Non-pigmented ciliary epithelial cell (primary cell): ENCODE measurements at places on chromosomes 6 and 20.

GRCh38 chr20:1700990-1701389, 43.4 kb upstream of the SIRPG start:
- DNase-seq, result no peak

DNA sequence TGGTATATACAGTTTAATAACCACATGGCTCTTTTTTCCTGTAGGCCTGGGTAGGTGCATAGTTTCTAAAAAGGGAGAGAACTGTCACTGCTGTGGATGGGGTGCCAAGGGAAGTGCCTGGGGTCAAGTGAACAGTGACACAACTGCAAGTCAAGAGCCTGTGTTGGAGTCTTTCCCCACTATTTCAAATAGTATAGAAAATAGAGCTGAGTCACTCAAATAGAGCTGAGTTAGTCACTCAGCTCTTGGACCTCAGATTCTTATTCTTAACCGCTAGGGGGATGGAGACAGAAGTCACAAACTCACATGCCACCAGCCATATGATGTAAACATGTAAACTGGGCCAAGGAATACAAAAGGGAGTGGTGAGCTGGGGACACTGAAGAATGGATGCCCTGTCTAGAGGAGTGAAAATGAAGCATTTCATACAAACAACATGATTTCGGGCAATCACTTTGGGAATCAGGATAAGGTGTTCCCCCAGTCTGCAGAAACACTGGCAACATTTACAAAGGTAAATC, 2.1 kb downstream of the NQO2 start:
- DNase-seq, result no peak

GRCh38 chr6:3808759-3809514, 40.2 kb upstream of the FAM50B start:
- DNase-seq, result no peak

DNA sequence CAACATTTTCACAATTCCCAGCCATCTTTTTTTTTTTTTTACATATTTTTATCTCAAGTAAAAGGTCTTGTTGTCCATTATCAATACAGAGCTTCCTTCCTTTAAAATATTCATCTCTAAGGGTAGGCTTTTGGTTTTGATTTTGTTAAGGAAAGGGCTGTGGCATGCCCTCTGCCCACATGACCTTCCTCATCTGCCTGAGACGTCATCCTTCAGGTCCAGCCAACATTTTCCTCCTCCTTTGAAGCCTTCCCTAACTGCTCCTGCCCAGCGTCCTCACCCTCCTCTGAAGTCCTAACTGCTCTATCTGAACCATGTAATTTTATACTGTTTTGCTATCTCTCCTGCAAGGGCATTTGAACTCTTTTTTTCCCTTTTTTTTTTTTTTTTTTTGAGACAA, 73.9 kb upstream of the TGM3 start:
- DNase-seq, result no peak

DNA sequence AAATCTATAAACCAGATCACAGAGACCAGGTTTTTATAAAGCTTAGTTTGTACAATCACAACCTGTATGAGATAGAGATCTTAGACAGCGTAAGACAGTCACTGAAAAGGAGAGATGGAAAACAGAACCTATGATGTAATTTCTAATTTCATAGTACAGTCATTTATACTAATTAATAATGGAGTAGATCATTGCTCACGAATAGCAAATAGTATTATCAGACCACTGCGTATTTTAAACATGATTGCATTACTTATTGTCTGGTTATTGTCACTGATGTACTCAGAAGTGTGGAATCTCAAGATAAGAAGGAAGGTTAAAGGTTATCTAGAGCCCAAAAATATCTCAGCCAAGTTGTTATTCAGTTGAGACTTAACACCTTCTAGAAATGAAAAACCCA, 115.6 kb downstream of the KHDC1L start:
- no peak for DNase-seq

DNA sequence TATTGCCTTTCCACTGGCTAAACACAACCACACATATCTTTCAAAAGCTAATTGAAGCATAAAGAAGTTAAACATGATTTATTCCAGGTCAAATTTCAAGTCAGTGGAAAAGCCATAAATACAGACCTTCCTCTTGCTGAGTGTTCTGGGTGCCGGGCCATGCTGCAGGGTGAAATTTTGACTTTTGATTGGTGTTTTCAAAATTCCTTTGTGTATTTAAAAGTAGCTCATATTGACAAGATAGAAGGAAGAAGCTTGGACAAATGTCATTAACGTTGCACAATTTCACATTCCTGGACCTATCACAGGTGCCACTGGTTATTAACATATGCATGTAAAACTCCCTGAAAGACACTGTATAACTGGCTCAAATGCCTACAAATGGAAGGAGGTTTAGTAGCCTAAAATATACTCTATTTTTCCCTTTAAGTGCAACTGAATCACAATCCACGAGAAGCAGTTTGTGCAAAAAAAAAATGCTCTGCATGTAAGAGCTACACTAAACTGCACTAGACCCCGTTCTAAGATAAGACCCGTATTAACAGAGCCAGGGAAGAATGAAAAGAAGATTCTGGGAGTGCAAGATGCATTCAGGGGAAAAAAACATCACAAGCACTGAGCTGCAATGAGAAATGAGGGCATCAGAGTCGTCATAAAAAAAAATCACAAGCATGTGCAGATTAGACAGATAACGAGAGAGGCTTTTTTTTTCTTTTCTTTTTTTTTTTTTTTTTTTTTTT, 30.4 kb downstream of the ATXN1 start:
- no peak for DNase-seq

GRCh38 chr6:35090734-35091133, 50.4 kb downstream of the TCP11 start:
- DNase-seq, result no peak

- DNase-seq, result no peak
These were observed 263.9 kb downstream of the DLL1 start for GRCh38 chr6:170026751-170027646.

- DNase-seq, result no peak
These were observed 95.7 kb downstream of the SMLR1 start for GRCh38 chr6:130922922-130923321.

DNA sequence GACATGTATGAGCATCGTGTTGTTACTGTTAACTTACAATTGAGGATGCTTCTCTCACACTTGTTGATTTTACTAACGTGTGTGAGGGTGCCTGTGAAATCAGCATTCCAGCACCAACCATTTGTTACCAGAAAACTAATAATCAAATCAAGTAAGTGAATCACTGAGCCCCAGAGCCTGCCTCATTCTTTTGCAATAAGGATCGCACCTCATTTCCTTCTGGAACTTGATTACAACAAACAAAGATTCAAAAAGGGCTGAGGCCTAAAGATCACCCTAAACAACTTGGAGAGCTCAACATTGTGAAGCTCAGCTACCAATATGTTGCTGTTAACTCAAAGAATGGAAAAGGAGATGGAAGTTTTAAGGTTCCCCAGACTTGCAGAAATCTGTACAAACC, 274.7 kb downstream of the TFAP2A start:
- no peak for DNase-seq

- DNase-seq, result no peak
These were observed 47.3 kb upstream of the TNFAIP3 start for GRCh38 chr6:137819740-137820139.

DNA sequence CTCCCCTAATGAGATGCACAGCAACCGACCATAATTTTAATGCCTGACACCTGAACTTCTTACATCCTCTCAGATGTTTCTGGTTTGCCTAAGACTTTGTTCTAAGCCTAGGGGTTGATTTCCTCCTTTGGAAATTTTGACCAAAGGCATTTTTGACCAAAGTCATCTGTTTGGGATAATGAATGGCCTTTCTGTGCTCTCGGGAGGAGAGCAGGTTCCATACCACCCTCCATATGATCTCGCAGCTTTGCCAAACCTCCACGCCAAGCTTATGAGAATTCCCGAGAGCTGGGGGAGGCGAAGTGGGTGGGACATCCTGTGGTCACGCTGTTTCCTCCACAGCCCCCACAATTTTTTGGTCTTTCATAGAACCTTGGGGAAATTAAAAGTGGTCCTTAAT, 91.7 kb downstream of the SCML4 start:
- no peak for DNase-seq

DNA sequence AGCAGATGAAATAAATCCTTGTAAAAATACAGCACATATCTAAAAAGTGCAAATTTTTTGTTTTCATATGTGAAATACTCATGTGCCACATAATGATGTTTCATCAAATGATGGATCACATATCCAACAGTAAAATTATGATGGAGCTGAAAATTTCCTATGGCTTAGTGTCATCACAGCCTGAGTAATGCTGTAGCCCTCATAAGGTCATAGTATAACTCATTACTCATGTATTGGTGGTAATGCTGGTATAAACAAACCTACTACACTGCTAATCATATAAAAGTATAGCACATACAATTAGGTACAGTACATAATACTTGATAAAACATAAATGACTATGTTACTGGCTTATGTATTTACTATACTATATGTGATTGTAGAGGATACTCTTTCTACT, 12.9 kb downstream of the TSPYL1 start:
- no peak for DNase-seq

DNA sequence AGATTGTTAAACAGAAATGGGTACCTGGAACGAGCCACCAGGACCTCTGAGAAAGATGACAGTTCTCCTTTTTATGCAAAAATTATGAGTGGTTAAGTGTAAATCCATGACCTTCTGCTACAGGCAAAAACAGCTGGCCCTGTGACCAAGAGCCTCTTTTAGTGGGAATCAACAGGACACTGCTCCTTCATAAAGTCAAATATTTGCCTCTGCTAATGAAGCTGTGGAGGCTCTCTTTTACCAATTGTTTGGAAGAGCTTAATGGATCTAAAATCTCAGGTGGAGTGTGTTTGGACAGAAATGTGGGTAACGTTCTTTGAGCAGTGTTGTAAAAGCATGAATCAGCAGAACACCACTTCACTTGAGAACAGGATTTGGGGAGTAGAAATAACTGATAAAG, 117.5 kb upstream of the PCSK2 start:
- DNase-seq, result no peak

DNA sequence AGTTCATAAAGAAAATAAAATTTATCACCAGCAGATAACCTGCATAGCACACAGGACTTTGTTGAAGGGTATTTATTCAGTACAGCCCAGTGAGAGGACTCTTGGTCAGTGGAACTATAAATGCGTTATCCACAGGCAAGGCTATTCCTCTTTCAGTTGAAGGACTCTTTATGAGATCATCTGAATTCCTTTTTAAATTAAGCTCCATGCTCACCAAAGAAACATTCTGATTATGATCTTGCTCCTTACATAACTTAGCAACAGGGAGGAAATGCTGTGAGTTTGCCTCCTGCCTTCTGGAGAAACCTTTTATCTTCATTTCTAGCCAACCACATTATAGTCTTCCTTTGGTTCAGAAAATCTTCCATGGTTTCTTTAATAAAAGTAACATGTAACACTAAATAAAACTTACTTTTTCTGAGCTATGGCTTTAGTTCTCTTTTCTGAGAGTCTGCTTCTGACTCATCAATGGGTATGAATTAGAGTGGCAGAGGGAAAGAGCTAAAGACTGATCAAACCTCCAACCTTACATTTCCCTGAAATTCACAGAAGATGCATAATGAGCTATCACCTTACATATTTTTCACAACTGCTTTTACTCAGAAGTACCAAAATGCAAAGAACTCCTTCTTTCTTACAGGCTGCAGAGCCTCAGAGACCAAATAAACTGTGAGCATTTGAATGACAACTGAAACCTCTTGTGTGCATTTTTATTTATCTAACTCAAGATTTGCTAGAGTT, 267.2 kb downstream of the ADGRG6 start:
- DNase-seq, result peak; percentile 72

- no peak for DNase-seq
These were observed 924.1 kb downstream of the EYS start for GRCh38 chr6:64782877-64783276.

DNA sequence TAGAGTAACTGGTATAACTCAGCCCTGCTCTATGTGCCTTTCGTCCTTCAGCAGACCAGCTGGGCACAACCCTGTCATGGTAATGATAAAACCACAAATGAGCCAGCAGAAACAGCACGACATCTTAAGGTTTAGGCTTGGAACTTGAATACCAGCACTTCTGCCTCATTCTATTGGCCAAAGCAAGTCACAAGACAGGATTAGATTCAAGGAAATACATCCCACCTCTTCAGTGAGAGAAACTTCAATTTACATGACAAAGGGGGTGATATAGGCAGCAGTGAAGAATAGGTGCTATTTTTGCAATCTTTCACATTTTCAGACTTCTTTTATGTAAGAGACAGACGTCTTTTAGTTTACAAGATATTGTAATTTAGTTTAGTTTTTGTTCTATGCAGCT, 69.8 kb upstream of the SLC35F1 start:
- no peak for DNase-seq
